ENCODE measurements at places on chromosomes 5 and 9.

DNA sequence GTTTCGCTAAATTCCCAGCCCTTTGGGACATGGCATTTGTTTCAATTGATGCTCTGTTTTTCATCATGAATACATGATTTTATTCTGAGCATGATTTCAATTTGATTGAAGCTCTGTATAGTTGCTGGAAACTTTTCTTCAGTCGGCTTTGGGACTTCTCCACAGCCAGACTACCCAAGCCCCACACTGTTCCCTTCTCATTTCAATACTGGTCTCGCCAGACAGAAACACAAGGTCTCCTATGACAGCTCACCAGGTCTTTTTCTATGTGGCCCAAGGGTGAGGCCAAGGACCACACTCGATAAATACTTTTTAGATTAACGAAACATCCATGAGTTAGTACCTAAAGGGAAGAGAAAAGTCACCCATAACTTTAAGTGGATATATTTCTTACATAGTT lies 132.2 kb downstream of the ARL15 start:
- no peak for DNase-seq

DNA sequence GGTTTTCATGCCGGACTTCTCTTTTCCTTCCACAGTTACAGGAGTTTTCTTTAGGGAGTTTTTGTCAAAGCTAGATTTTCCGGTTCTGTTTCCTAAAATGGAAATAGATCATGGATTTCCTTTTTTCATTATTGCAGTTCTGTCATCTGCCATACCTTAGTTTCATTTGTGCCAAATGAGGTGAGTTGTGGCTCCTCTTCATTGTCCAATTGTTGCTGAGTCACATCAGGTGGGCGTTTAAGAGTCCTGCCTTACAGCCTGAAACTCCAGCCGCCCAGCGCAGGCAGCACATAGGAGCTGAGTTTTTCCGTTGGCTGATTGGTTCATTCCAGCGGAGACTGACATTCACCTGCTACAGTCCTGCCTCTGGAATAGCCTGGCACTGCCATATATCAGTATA lies 14.1 kb downstream of the SLC25A25 start:
- no peak for DNase-seq

DNA sequence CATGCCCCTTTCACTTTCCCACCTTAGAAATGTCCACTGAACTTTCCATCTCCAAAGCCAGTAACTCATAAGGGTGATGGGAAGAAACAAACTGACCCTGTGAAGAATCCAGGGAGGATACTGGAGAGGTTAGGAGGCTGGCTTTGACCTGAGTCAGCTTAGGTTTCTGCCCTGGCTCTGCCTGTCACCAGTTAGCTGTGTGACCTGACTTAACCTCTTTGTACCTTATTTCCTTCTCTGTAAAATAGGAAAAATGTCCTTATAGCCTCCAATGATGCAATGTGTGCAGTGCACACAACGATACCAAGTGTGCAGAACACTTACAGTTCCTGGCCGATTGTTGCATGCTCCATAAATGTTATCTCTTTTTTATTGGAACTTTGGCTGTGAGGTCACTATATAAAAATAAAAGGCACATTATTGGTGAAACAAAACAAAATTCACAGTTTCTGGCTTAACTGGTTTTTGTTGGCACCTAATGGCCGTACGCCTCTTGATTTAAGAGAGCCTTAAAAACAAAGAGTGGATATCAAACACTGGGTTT lies 37.8 kb downstream of the GABRP start:
- no peak for DNase-seq

DNA sequence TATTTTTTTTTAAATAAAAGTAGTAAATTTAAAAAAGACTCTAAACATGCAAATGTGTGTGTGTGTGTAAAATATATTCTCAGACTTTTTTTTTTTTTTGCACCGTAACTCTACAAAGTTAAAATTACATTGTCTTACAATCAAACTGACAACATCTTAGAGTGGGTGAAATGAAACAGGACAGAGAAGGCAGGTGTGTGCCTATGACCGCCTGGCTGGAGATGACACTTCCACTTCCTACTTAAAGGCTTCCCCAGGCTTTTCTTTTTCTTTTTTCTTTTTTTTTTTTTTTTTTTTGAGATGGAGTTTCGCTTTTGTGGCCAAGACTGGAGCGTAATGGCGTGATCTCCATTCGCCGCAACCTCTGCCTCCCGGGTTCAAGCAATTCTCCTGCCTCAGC lies 2.7 kb upstream of the AK1 start:
- no peak for DNase-seq

Measured in GM12892 (cell line).